ENCODE measurements at places on chromosomes 6 and 20. TPM values are rescaled to one million over a fixed set of nuclear protein-coding genes. Genes with fewer than 3 reads are reported as not detected.

GRCh38 chr6:26009817-26010216 lies 47.2 kb downstream of the TRIM38 start:
- DNase-seq = no peak
- no peak overlapping the region for H3K4me3 ChIP-seq
- H3K36me3 ChIP-seq = no peaks in the 10 kb centered on the region
- H3K27me3 ChIP-seq = no peaks in the 10 kb centered on the region
- no peak overlapping the region for H3K27ac ChIP-seq

- H3K4me1 ChIP-seq = peaks cover 14% of the 10 kb centered on the region
- peak; percentile 75 for DNase-seq
- no peaks in the 10 kb centered on the region for H3K36me3 ChIP-seq
- H3K27ac ChIP-seq = peak overlapping the region; percentile 51
- H3K4me3 ChIP-seq = no peak overlapping the region
These were observed 11.1 kb downstream of the MTHFD1L start for GRCh38 chr6:150876598-150876997.

GRCh38 chr6:102895683-102896082 lies 1502.2 kb downstream of the GRIK2 start:
- no peak overlapping the region for H3K27ac ChIP-seq
- no peaks in the 10 kb centered on the region for H3K36me3 ChIP-seq
- no peaks in the 10 kb centered on the region for H3K27me3 ChIP-seq
- no peak for DNase-seq
- H3K4me3 ChIP-seq = no peak overlapping the region

DNA sequence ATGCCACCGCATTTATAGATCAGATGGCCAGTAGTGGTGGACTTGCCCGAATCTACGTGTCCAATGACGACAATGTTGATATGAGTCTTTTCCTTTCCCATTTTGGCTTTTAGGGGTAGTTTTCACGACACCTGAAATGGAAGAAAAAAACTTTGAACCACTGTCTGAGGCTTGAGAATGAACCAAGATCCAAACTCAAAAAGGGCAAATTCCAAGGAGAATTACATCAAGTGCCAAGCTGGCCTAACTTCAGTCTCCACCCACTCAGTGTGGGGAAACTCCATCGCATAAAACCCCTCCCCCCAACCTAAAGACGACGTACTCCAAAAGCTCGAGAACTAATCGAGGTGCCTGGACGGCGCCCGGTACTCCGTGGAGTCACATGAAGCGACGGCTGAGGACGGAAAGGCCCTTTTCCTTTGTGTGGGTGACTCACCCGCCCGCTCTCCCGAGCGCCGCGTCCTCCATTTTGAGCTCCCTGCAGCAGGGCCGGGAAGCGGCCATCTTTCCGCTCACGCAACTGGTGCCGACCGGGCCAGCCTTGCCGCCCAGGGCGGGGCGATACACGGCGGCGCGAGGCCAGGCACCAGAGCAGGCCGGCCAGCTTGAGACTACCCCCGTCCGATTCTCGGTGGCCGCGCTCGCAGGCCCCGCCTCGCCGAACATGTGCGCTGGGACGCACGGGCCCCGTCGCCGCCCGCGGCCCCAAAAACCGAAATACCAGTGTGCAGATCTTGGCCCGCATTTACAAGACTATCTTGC lies 725 bp downstream of the EEF1A1 start:
- no peaks in the 10 kb centered on the region for H3K4me1 ChIP-seq
- H3K4me3 ChIP-seq = peak overlapping the region; percentile 98
- H3K36me3 ChIP-seq = peaks cover 54% of the 10 kb centered on the region
- DNase-seq = peak; percentile 76
- H3K27ac ChIP-seq = peak overlapping the region; percentile 98

DNA sequence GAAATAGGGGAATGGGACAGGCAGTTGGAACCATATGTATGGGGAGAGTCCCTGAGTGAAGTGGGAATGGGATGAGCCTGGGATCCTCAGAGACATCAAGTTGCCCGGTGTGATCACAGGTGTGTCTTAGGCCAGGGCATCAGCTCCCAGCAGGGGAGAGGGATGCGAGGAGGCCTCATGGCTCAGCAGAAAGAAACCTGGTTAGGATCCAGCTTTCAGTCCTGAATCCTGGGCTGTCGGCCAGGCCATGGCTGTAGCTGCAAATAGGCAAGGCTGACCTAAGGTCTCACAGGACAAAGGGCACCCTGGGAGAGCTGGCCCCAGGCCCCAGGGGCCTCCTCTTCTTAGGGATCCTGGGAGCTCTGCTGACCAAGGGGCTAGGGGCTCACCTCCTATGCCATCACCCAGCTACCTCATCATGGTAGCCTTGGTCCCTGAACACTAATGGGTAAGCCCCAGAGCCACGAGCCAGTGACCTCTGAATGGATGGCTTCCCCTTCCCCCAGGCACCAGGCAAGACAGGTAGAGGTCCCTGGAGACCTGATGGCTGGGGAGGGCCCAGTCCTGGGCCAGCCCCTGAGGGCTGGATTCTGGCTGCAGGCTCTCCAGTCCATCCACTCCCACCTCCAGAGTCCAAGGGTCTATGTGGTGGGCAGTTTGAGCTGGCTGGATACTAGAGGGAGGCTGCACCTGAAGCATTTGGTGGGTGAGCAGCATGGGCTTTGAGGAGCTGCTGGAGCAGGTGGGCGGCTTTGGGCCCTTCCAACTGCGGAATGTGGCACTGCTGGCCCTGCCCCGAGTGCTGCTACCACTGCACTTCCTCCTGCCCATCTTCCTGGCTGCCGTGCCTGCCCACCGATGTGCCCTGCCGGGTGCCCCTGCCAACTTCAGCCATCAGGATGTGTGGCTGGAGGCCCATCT lies at the start of gene SLC22A7:
SLC22A7 (plus strand) TSS at position 617 of the 921 bp plus-strand sequence; CDS start at position 716, 99 bp downstream.
- no peak within 1 kb of the TSS for H3K27ac ChIP-seq
- no peaks in the 10 kb centered on the region for H3K36me3 ChIP-seq
- DNase-seq = no peak

DNA sequence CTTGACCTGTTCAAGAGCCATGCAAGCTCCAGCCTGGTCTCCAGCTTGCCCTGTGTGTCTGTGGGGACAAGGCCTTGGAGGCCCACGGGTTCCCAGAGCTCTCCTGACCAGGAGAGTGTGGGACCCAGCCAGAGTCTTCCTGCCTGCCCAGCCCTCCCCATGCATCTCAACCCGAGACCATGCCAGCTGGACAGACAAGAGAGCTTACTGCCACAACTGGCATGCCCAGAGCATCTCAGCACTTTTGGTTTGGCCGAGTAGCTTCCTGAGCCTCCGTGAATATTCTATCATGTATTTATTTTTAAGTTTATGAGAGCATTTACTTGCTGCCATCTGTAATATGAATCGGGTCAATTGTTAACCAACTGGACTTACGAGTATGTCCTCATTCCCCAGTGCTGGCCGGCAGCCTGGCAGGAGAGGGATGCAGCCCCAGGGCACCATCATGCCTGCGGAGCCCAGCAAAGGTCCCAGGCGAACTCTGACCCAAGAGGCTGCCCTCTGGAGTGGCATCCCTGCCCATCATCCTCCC lies 14.9 kb downstream of the IP6K3 start:
- H3K4me1 ChIP-seq = peaks cover 33% of the 10 kb centered on the region
- H3K27ac ChIP-seq = peak overlapping the region; percentile 77

DNA sequence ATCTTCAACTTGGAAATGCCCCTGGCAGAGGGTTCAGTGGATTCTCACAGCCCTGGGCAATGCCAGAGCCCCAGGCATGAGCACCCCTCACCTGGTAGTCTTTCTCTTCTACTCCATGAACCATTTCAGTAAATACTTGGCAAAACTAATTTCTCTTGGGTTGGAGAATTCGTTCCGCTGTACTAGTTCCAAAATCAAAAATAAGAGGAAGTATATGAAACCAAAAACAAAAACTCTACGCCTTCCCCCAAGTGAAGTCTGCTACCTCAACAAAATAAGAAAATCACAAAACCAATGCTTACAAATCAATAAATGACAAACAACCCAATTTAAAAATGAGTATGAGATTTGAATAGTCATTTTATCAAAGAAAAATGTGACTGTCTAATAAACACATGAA lies 12.6 kb downstream of the GFOD1 start:
- H3K36me3 ChIP-seq = peaks cover 11% of the 10 kb centered on the region
- no peaks in the 10 kb centered on the region for H3K27me3 ChIP-seq
- no peak for DNase-seq
- H3K4me3 ChIP-seq = no peak overlapping the region
- H3K27ac ChIP-seq = peak overlapping the region; percentile 26

- H3K36me3 ChIP-seq = no peaks in the 10 kb centered on the region
- H3K27me3 ChIP-seq = no peaks in the 10 kb centered on the region
- no peak overlapping the region for H3K4me3 ChIP-seq
- no peaks in the 10 kb centered on the region for H3K4me1 ChIP-seq
- DNase-seq = no peak
These were observed 45.9 kb downstream of the PTPRK start for GRCh38 chr6:128474481-128474880.

- no peak overlapping the region for H3K27ac ChIP-seq
- no peaks in the 10 kb centered on the region for H3K4me1 ChIP-seq
- no peaks in the 10 kb centered on the region for H3K27me3 ChIP-seq
- H3K4me3 ChIP-seq = no peak overlapping the region
These were observed 8.5 kb upstream of the COQ3 start for GRCh38 chr6:99402448-99402847.

- H3K27ac ChIP-seq = no peak overlapping the region
- no peak for DNase-seq
- no peak overlapping the region for H3K4me3 ChIP-seq
- no peaks in the 10 kb centered on the region for H3K27me3 ChIP-seq
- no peaks in the 10 kb centered on the region for H3K4me1 ChIP-seq
These were observed 76.4 kb upstream of the HS3ST5 start for GRCh38 chr6:114419175-114419574.

- no peaks in the 10 kb centered on the region for H3K27me3 ChIP-seq
- H3K36me3 ChIP-seq = peaks cover 9% of the 10 kb centered on the region
- no peak overlapping the region for H3K27ac ChIP-seq
- no peaks in the 10 kb centered on the region for H3K4me1 ChIP-seq
- no peak for DNase-seq
- no peak overlapping the region for H3K4me3 ChIP-seq
These were observed 55.4 kb downstream of the CEP162 start for GRCh38 chr6:84172080-84172479.

The GATA5 gene
- total RNA-seq = 9.6 TPM

The AVP gene
- not detected for total RNA-seq

The LST1 gene
- total RNA-seq = 2.8 TPM

The KHDC1L gene
- not detected for total RNA-seq

Data from right atrium auricular region (tissue), 2 donors.